Gastrocnemius medialis (tissue), 4 donors: ENCODE measurements at places on chromosomes 5 and 9.

DNA sequence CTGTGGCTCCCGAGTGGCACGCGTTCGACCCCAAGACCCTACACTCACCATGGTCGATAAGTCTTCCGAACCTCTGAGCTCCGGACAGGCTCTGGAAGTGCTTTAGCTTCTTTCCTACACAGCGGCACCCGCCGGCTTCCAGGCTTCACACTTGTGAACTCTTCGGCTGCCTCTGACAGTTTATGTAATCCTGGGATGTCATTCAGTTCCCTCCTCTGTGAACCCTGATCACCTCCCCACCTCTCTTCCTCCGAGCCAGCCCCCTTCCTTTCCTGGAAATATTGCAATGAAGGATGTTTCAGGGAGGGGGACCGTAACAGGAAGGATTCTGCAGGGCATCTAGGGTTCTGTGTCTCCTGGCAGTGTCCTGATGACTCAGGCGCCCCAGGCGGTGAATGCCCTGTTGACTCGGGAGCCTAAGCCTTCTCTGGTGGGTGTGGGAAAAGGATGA, at the start of gene CD14:
CD14 (minus strand) TSS at position 155 of the 451 bp plus-strand sequence; CDS start at position 51, 104 bp downstream.
- DNase-seq = peak; percentile 61

- DNase-seq = no peak
Observed at GRCh38 chr5:161925960-161926359, 78.0 kb downstream of the GABRA1 start.

DNA sequence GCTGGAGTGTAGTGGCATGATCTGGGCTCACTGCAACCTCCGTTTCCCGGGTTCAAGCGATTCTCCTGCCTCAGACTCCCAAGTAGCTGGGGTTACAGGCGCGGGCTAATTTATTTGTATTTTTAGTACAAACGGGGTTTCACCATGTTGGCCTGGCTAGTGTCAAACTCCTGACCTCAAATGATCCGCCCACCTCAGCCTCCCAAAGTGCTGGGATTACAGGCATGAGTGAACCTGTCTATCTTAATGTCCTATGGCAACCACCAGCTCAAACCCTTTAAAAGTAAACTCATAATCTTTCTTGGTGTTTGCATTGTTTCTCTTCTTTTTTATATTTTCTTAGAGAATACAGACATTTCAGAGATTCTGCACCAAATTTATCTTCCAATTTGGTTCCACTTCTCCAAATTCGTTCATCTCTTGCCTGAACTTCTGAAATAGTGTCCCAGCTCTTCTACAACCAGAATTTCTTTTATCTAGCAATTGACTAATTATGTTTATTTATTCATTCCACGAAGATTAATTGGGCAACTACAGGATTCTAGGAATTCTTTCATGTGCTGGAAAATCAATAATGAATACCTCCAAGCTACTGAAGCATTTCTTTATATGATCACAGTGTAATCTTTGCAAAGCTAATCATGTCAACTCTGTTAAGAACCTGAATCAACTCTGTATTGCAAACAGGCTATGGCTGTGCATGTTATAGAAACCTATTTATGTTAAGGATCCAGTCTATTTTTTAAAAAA, 60.0 kb upstream of the TYRP1 start:
- DNase-seq = no peak

- peak; percentile 18 for DNase-seq
Observed at GRCh38 chr5:141747152-141748141, 65.4 kb upstream of the ARAP3 start.

- no peak for DNase-seq
Observed at GRCh38 chr5:128224336-128224735, 140.8 kb downstream of the SLC12A2 start.

DNA sequence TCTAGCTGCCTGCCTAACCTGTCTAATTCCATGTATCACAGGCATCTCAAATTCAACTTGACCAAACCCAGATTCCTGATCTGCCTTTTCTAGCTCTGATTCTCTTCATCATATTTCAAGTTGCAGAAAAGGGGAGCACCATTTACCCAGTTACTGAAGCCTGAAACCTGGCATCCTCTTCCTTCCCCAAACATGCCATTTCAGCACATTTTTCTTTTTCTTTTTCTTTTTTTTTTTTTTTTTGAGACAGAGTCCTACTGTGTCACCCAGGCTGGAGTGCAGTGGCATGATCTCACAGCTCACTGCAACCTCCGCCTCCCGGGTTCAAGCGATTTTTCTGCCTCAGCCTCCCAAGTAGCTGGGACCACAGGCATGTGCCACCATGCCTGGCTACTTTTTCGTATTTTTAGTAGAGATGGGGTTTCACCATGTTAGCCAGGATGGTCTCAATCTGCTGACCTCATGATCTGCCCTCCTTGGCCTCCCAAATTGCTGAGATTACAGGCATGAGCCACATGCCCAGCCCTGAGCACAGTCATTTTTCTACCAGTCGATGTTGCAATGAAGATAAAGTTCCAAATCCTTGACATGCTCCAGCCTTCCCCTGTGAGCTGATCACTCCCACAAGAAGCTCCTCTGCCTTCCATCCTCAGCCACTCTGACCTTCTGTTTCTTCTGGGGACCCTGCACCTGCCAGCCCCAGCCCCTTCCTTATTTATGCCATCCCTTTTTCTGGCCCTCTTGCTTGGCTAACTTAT, 32.2 kb downstream of the ACER2 start:
- DNase-seq = no peak

- DNase-seq = peak; percentile 19
Observed at GRCh38 chr9:128121924-128122808, 5.4 kb downstream of the PTGES2 start.

DNA sequence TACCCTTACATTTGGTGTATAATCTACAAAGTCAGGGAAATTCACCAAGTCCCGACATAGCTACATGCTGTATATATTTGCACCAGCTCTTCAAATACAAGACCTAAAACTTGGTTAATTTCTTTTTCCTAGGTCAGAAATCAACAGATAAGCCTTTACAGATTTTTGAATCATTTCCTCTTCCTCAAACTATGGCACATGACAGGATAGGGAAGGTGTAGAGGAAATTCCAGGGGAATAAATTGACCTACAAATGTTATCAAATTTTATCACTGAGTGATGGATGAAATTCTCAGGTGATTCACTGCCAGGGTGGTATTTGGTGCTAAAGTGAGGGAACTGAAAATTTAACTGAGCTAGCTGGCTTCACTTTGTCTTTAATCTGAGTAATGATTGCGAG, 360.0 kb downstream of the BNC2 start:
- no peak for DNase-seq

DNA sequence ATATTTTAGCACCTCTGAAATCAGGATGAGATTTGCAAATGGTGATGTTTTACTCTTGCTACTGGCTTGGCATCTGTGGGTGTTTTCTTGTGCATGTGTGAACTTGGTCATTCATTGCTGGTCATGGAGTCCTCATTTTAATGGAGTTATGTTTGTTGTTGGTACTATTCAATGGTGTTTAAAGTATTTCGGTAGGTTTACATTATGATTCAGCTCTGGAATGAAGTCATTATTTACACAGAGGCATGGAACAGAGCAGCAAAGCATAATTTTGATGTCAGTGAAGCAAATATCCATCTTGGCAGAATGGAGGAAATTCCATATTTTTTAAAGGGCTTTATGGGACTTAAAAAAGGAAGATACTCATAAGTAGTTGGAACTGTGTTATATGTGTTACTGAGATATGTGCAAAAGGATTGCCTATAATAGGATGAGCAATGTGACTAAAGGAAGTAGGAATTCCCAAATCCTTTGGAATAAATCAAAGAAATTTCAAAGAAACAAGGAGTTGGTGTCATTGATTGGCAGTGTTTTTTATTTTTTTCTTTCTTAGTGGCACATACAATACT, 147.4 kb downstream of the ACTBL2 start:
- DNase-seq = no peak

GRCh38 chr9:112249277-112249676, 74.2 kb upstream of the SUSD1 start:
- DNase-seq = no peak

- DNase-seq = no peak
Observed at GRCh38 chr9:119044806-119045205, 324.4 kb downstream of the BRINP1 start.

- DNase-seq = peak; percentile 39
Observed at GRCh38 chr9:89732295-89732938, 127.6 kb downstream of the GADD45G start.

GRCh38 chr9:116937361-116937760, 250.3 kb downstream of the TRIM32 start:
- no peak for DNase-seq

DNA sequence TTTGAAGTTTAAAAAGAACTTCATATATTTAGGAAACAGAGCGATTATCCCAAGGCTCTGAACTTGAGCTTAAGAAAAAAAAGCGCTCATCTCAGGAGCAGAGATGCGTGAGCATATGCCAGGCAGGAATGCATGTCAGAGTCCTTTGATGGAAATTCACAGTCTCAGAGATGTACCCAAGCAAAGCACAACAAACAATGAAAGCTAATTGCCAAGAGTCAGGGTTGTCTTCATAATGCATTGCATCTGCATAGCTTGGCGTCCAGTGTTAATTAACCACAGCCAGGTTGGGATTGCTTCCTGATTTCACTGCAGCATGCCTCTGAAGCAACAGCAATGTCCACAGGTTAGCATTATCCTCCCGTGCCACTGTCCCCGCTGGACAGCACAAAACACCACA, 907.0 kb upstream of the DMAC1 start:
- no peak for DNase-seq

DNA sequence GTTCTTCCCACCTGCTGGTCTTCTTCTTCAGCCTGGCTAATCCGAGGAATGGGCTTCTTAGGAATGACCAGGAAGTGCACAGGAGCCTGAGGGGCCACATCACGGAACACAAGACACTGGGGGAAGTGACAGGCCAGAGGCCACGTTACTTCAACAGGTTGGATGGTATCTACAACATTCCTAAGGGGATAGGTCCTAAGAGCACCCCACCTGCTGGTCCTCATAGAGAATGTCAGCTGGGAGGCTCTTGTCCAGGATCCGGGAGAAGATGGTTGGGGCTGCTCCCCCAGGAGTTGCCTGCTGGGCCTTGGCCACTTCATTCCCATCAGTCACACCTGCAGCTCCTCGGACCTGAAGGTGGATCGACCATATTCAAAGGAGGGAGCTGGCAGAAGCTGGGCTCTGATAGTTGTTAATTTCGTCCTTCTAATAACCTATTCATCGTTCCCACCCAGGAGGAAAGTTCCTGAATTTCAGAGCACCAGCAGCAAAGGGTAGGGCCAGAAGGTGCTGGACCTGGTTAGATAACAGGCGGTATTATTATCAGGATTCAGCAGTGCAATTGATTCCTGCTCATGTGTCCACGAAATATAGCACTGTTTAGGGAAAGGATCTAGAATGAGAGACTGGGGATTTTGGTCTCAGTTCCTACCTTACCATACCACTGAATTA, 1.3 kb downstream of the HINT2 start:
- DNase-seq = no peak

DNA sequence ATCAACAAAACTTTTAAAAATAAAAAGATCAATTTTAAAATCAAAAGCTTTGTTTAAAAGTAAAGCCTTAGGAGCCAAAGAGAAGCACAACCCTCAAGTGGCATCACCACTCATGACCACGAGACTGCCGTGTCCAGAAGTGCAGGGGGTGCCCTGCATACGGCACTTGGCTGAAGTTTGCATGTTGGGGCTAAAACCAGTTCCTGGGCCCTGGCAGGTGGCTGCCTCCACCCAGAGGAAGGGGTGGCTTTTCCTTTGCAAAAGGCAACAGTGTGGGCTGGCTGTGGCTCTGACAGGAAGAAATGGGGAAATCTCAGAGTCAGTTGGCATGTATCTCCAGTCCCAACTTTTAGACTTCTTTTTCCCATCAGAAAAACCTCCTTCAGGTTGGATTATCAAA, 15.3 kb downstream of the TRMO start:
- no peak for DNase-seq

DNA sequence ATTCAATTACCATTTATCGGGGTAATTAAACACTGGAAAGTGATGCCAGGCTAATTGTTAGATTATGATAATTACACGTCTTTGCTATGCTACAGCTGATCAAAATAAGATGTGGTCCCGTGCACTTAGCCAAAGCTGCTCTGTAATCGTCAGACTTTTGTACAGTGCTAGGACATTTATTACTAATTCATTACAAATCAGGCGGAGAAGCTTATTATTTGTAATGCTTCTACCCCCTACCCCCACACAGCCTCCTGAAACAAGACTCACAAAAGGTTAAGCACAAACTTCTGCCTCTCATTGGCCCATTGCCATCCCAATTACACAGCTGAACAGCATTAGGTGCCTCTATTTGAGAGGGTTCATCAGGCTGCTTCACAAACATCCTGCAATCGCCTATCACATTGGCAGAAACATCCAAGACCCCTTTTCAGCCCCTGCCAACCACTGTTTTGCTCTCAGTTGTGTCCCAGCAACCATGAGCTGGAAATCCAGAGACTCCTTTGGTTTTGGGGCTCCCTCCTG, 232.7 kb downstream of the EFNA5 start:
- DNase-seq = no peak

DNA sequence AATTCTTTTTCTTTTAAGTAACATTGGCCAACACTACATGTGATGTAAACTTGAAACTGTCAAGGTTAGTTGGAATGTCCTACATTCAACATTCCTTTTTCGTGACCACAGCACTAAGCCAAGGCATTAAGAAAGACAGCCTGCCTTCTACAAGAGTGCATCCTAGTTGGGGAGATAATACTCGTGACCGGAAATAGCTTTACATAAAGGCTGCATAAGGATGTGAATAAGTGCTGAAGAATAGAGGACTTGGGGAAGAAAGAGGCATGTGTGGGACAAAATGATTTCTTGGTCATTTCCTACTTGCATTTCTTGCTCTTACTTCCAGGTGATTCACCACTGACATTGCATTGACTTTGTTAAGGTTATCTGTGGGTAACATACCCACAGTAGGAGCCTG, 282.0 kb downstream of the DMRT2 start:
- DNase-seq = no peak

- no peak for DNase-seq
Observed at GRCh38 chr5:175814691-175815090, 56.7 kb upstream of the CPLX2 start.

- DNase-seq = no peak
Observed at GRCh38 chr9:134914501-134914834, 3.2 kb downstream of the FCN1 start.

GRCh38 chr5:61055434-61056006, 106.7 kb downstream of the SMIM15 start:
- no peak for DNase-seq
